ENCODE measurements at places on chromosomes 1 and 21. TPM values are rescaled to one million over a fixed set of nuclear protein-coding genes. Genes with fewer than 3 reads are reported as not detected.

The S100A16 gene
- 200 TPM for total RNA-seq

The AP4B1 gene
- 19.8 TPM for total RNA-seq

The SLC30A10 gene
- not detected for total RNA-seq

The NUDT17 gene
- 1.3 TPM for total RNA-seq

The NT5C1A gene
- total RNA-seq, result not detected

The CD160 gene
- total RNA-seq, result not detected

The TMEM240 gene
- total RNA-seq, result 7.0 TPM

The FMOD gene
- 39.9 TPM for total RNA-seq

The PER3 gene
- total RNA-seq, result 1.4 TPM

The TFF3 gene
- not detected for total RNA-seq

The TCP10L gene
- not detected for total RNA-seq

The CLCA4 gene
- total RNA-seq, result not detected

The ILDR2 gene
- not detected for total RNA-seq

The PKLR gene
- not detected for total RNA-seq

The L1TD1 gene
- not detected for total RNA-seq

The ADGRL4 gene
- total RNA-seq, result 18.4 TPM

The JMJD4 gene
- 18.8 TPM for total RNA-seq

Measured in cardiac atrium fibroblast (primary cell).